ENCODE measurements at places on chromosomes 4 and X.

- DNase-seq = no peak
These were observed 108.4 kb downstream of the KLHL8 start for GRCh38 chr4:87112063-87112462.

DNA sequence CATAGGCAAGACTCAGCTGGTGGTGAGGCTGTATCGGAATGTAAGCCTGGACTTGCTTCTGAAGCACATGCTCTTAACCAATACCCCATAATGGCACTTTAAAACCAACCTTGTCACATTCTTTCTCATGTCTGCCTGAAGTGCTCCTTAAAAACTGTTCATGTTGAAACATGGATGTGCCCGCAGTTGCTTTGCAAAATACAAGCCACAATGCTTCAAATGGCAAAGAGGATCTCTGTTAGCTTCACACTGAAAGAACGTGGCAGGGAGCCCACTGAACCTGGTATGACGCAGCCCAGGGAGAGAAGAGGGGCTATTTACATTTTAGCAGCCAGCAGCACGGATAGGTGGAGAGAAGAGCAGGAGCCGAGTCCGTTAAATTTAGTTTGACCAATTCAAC is 29.3 kb downstream of the SOD3 start:
- DNase-seq = no peak

- DNase-seq = no peak
These were observed 28.5 kb upstream of the SLC25A6 start for GRCh38 chrX:1420371-1420770.

GRCh38 chr4:104531390-104531789 is 36.7 kb upstream of the CXXC4 start:
- DNase-seq = no peak

DNA sequence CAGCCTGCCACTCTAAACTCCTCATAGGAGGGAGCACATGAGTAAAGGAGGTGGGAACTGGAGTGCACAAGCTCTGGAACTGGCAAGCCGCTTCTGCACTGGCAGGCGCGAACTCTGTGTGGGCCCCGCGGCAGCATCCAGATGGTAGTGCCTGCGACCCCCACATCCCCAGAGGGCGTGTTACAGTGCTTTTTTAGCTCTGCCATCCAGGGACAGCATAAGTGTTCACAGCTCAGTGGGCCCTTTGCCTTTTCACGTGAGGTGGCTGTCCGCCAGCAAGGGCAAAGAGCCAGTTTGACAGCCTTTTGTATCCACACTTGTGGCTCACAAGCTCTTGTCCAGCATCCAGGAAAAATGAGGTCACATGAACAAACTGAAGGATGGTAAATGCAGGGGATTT is 581.6 kb upstream of the DIAPH2 start:
- no peak for DNase-seq

- peak; percentile 49 for DNase-seq
These were observed 56.7 kb downstream of the ANK2 start for GRCh38 chr4:113106108-113106507.

- DNase-seq = peak; percentile 13
These were observed at the start of gene MAGED2 for GRCh38 chrX:54807524-54808108. Gene MAGED2 (plus strand): TSS chrX:54807745. CDS start chrX:54809332, 1,587 bp downstream.

GRCh38 chrX:41265615-41266014 is 68.3 kb upstream of the DDX3X start:
- no peak for DNase-seq

GRCh38 chr4:150381609-150382008 is 200.3 kb upstream of the MAB21L2 start:
- no peak for DNase-seq

GRCh38 chrX:151816934-151817333 is 82.4 kb downstream of the CNGA2 start:
- no peak for DNase-seq

DNA sequence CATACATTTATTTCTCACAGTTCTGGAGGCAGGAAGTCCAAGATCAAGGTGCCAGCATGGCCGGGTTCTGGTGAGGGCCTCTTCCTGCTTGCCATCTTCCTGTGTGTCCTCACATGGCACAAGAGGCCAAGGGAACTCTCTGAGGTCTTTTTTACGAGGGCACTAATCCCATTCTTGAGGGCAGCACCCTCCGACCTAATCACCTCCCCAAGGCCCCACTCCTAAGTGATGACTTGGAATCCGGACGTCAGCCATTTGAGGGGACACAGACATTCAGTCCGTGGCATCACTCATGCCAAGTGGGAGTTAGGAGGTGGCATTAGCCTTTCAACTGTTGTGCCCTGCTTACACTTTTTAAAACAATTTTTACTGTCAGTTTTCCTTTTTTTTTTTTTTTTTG is 27.3 kb downstream of the MAN2B2 start:
- no peak for DNase-seq

- DNase-seq = no peak
These were observed 30.0 kb downstream of the SHROOM2 start for GRCh38 chrX:9816084-9816700.

Data from NAMALWA (cell line).